ENCODE measurements at places on chromosomes 11 and 22.

GRCh38 chr11:20337526-20338154 is 25.9 kb upstream of the HTATIP2 start:
- peaks cover 41% of the 10 kb centered on the region for H3K27me3 ChIP-seq
- no peaks in the 10 kb centered on the region for H3K36me3 ChIP-seq
- no peaks in the 10 kb centered on the region for H3K4me1 ChIP-seq
- H3K27ac ChIP-seq, result no peak overlapping the region
- no peak overlapping the region for H3K4me3 ChIP-seq

GRCh38 chr11:12526789-12527188 is 147.4 kb upstream of the TEAD1 start:
- H3K27ac ChIP-seq, result no peak overlapping the region
- DNase-seq, result no peak
- H3K4me3 ChIP-seq, result no peak overlapping the region
- no peaks in the 10 kb centered on the region for H3K36me3 ChIP-seq
- no peaks in the 10 kb centered on the region for H3K4me1 ChIP-seq

DNA sequence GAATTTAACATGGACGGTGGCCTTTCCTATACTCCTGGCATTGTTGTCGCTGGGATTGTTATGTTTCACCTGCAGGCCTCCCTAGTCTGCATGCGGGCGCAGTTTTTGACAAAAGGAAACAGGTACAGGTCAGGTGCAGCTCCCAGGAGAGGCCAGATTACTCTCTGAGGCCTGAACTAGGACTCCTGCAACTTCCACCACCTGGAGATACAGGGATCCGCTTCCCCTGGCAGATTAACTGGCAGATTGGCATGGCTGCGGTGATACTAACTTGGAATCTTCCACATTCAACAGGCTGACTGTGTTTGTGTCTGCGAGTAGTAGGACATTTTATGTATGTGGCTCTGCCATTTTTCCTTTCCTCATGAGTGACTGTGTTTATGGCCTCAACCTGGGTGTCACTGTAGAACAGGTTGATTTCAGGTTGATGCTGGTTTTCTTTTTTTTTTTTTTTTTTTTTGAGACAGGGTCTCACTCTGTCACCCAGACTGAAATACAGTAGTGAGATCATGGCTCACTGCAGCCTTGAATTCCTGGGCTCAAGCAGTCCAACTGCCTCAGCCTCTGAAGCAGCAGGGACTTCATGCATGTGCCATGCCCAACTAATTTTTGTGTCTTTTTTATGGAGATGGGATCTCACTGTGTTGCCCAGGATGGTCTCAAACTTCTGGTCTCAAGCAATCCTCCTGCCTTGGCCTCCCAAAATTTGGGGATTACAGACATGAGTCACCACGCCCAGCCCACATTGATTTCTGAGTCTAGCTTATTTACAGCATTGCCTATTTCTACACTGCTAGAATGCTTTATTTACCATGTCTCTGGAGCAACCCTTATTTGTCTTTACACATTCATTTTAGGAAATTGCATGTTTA is 1.7 kb upstream of the USP28 start:
- no peak for DNase-seq
- no peaks in the 10 kb centered on the region for H3K27me3 ChIP-seq
- peaks cover 13% of the 10 kb centered on the region for H3K36me3 ChIP-seq
- peaks cover 22% of the 10 kb centered on the region for H3K4me1 ChIP-seq
- H3K27ac ChIP-seq, result peak overlapping the region; percentile 98

GRCh38 chr11:16745950-16746605 is 7.6 kb downstream of the C11orf58 start:
- H3K36me3 ChIP-seq, result peaks cover 27% of the 10 kb centered on the region
- peaks cover 39% of the 10 kb centered on the region for H3K4me1 ChIP-seq
- H3K27ac ChIP-seq, result peak overlapping the region; percentile 31
- no peak overlapping the region for H3K4me3 ChIP-seq

GRCh38 chr11:114612686-114613085 is 17.1 kb upstream of the NXPE4 start:
- H3K4me3 ChIP-seq, result no peak overlapping the region
- no peaks in the 10 kb centered on the region for H3K4me1 ChIP-seq
- DNase-seq, result no peak
- no peaks in the 10 kb centered on the region for H3K27me3 ChIP-seq
- H3K27ac ChIP-seq, result no peak overlapping the region

- no peak overlapping the region for H3K27ac ChIP-seq
- no peak overlapping the region for H3K4me3 ChIP-seq
- no peaks in the 10 kb centered on the region for H3K4me1 ChIP-seq
- no peaks in the 10 kb centered on the region for H3K36me3 ChIP-seq
- DNase-seq, result no peak
- no peaks in the 10 kb centered on the region for H3K27me3 ChIP-seq
These were observed 94.8 kb upstream of the NTM start for GRCh38 chr11:131275580-131275979.

- H3K27me3 ChIP-seq, result no peaks in the 10 kb centered on the region
- no peaks in the 10 kb centered on the region for H3K4me1 ChIP-seq
- H3K27ac ChIP-seq, result no peak overlapping the region
- no peak for DNase-seq
- no peak overlapping the region for H3K4me3 ChIP-seq
These were observed 110.1 kb downstream of the NOX4 start for GRCh38 chr11:89381094-89381493.

GRCh38 chr11:2862395-2863275 is 22.9 kb downstream of the CDKN1C start:
- peaks cover 3% of the 10 kb centered on the region for H3K36me3 ChIP-seq
- no peak for DNase-seq
- H3K27ac ChIP-seq, result no peak overlapping the region
- peaks cover 56% of the 10 kb centered on the region for H3K27me3 ChIP-seq

DNA sequence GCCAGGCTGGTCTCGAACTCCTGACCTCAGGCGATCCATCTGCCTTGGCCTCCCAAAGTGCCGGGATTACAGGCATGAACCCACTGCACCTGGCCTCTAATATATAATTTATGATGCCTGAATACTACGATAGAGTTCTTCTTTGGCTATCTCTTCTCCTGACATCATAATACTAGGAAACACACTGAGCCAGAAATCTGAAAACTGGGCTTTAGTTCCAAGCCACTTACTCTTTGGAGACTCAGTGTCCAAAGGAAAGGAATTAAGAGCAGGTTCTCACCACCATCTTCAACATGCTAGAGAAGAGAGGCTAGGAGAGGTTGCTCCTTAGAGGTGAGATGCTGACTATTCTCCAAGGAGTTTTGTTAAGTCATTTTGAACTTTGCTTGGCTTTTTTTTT is 52.4 kb downstream of the UBASH3B start:
- no peak for DNase-seq
- H3K4me1 ChIP-seq, result peaks cover 38% of the 10 kb centered on the region
- H3K4me3 ChIP-seq, result no peak overlapping the region
- H3K27ac ChIP-seq, result no peak overlapping the region

DNA sequence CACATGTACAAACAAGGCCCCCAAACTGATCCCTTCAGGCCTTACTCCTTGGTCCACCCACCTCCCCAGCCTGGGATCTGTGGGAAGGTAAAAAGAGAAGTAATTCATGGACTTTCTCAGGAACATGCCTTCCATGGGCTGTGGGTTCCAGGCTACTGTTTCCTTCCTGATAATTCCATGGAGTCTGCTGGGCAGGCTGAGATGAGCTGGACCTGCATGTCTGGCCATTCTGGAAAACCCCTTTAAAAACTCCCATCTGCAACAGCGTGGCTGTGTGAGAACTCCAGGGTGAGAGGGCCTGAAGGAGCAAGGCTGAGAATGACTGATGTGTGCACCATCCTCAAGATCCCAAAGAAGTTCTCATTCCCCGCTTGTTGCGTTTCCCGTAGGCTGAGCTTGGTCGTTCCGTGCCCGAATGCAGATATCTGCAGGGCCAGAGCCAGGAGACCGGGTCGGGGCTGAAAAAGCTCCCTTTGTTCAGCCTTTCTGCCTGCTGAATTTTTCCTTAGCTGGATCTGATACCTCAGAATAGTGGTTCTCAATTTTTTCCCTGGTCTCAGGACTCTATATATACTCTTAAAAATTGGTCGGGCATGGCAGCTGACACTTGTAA is 72.9 kb downstream of the NAT10 start:
- H3K4me3 ChIP-seq, result no peak overlapping the region
- peak overlapping the region; percentile 25 for H3K27ac ChIP-seq
- no peaks in the 10 kb centered on the region for H3K27me3 ChIP-seq

DNA sequence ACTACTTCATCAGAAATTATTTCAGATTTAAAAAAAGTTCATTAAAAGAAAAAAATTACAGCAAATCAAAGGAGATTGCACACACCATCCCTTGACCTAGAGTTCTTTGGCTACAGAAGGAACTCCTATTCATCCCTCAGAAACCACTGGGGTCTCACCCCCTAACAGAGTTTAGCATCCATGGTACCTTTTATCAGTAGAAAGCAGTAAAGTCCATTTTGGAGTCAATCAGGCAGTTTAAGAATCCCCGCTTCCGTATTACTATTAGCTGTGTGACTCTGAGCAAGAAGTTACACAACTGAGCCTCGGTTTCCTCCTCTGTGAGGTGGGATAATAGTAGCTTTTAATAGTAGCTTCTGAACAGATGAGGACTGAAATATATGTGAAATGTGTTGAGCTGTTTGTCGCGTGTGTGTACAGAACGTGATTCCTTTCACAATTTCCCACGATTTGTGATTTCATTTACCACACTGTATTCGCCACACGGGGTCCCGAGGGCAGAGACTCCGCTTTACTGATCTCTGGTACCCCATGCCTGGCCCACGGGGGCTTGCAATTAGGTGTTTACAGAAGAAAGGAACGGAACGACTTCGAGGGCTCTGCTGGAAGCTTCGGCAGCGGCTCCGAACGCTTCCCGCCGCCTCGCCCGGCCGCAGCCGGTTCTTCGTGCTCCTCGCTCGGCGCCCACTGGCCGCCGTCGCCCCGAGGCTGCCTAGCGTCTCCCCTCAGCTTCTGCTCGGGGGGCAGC is 72.5 kb upstream of the ZBED5 start:
- peaks cover 14% of the 10 kb centered on the region for H3K4me1 ChIP-seq
- no peak overlapping the region for H3K27ac ChIP-seq
- H3K27me3 ChIP-seq, result peaks cover 35% of the 10 kb centered on the region

- H3K27ac ChIP-seq, result no peak overlapping the region
- H3K4me3 ChIP-seq, result no peak overlapping the region
- H3K27me3 ChIP-seq, result peaks cover 27% of the 10 kb centered on the region
- no peaks in the 10 kb centered on the region for H3K4me1 ChIP-seq
These were observed 67.7 kb downstream of the SPON1 start for GRCh38 chr11:14029971-14030920.

- peaks cover 3% of the 10 kb centered on the region for H3K4me1 ChIP-seq
- DNase-seq, result no peak
- no peaks in the 10 kb centered on the region for H3K27me3 ChIP-seq
- H3K27ac ChIP-seq, result no peak overlapping the region
- no peaks in the 10 kb centered on the region for H3K36me3 ChIP-seq
These were observed 167.0 kb upstream of the NECTIN1 start for GRCh38 chr11:119895981-119896380.

DNA sequence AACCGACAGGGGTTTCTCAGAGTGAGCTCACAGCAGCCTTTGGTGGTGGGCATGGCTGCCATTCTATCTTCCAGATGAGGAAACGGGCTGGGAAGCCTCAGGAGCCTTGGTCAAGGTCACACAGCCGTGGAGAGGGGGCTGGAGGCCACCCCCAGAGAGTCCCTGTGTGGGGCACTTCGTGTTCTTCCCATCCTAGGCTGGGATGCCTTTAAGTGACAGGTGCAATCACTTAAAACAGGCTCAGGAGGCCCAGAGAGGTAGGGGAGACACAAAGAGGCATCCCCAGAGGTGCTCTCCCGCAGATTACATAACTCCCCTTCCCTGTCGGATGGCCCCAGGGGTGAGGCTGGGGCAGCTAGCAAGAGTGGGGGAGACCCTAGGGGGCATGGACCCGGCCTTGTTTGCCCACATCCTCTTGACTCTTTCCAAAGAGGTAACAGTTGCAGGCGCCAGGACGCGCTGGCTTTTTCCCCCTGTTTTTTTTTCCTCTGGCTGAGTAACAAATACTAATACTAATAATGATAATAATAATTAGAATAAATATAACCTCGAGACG is 17.5 kb upstream of the SHISAL1 start:
- H3K36me3 ChIP-seq, result no peaks in the 10 kb centered on the region
- no peak overlapping the region for H3K4me3 ChIP-seq
- H3K27me3 ChIP-seq, result peaks cover 47% of the 10 kb centered on the region
